ENCODE measurements at places on chromosomes 1 and 21.

- DNase-seq = no peak
Observed at GRCh38 chr1:116345011-116345410, 28.0 kb upstream of the ATP1A1 start.

DNA sequence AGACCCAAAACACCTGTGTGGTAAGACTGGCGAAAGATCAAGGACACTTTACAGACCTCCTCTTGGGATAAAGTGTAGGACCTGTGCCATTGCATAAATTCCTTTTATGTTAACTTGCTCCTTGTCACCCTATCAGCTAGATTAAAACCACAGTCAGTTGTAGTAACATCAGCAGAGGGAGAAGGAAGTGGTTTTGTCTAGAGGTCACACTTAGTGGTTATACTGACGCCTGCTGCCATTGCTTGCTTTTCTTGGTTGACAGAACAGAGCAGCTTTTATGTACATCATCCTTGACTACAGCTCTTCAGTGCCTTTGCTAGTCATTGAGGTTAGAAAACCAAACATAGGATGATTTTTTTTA lies 101.4 kb downstream of the PBX1 start:
- no peak for DNase-seq

- no peak for DNase-seq
Observed at GRCh38 chr1:91778964-91779363, 107.0 kb downstream of the TGFBR3 start.

- no peak for DNase-seq
Observed at GRCh38 chr1:83741348-83741747, 257.6 kb downstream of the TTLL7 start.

DNA sequence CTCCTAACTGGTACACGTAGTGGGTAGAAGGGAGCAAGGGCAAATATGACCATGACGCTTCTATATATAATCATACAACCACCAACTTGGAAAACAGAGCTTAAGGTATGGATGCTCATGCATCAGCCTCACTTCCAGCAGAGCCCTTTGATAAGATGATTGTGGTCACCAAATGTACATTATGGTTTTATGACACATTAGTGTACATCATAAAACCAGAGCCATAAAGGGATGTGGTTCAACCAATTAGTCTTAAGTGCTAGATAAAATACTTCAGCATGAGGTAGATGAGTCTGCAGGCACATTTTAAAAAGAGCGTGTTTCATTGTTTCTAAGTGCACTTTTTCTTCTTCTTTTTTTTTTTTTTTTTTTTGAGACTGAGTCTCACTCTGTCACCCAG lies 43.7 kb downstream of the NIBAN1 start:
- no peak for DNase-seq

DNA sequence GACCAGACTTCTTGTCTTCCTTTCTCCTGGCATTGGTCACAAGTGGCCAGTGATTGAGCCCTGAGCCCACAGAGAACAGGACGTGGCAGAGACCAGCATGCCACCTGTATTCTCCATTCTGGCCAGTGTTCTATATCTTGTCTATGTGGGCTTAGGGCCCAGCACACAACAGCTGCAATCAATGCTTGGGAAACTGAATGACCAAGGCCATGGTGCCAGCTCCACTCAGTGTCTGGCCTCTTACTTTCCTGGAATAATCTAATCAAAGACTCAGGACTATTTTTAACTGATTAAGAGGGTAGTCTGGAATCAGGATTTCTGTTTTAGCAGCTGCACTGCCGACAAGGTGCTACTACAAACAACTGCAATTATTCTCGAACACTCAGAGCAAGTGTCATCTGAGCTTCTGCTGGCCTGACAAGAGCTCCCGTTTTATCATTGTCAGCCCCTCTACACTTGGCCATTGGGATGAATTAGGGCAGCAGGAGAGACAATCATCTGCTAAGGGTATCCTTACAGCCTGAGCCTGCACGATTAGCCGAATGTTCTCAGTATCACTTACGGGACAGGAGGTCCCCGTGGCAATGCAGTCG lies 74.4 kb upstream of the GRIK3 start:
- DNase-seq = no peak

DNA sequence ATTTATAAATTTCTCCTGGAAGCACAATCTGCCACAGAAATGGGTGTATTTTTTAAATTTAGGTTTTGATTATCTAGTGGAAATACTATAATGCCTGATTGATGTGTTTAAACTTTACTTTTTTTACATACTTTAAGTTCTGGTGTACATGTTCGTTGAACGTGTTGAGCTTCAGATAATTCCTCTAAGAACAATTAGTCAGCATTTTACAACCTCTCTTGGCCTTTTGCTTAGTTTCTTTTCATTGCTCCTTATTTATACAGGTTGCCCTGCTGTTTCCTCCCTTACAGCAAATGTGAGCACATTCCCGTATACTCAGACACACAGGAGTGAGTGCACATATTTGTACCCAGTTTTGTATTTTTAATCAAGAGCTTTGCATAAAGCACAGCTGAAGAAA lies 1038.9 kb downstream of the BRINP3 start:
- DNase-seq = no peak

DNA sequence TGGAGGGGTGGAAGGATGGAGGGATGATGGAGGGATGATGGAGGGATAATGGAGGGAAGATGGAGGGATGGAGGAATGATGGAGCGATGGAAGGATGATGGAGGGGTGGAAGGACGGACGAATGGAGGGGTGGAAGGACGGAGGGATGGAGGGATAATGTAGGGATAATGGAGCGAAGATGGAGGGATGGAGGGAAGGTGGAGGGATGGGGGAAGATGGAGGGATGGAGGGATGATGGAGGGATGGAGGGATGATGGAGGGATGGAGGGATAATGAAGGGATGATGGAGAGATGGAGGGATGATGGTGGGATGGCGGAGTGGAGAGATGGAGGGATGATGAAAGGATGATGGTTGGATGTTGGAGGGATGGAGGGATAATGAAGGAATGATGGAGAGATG lies 61.3 kb downstream of the KCNAB2 start:
- DNase-seq = no peak

DNA sequence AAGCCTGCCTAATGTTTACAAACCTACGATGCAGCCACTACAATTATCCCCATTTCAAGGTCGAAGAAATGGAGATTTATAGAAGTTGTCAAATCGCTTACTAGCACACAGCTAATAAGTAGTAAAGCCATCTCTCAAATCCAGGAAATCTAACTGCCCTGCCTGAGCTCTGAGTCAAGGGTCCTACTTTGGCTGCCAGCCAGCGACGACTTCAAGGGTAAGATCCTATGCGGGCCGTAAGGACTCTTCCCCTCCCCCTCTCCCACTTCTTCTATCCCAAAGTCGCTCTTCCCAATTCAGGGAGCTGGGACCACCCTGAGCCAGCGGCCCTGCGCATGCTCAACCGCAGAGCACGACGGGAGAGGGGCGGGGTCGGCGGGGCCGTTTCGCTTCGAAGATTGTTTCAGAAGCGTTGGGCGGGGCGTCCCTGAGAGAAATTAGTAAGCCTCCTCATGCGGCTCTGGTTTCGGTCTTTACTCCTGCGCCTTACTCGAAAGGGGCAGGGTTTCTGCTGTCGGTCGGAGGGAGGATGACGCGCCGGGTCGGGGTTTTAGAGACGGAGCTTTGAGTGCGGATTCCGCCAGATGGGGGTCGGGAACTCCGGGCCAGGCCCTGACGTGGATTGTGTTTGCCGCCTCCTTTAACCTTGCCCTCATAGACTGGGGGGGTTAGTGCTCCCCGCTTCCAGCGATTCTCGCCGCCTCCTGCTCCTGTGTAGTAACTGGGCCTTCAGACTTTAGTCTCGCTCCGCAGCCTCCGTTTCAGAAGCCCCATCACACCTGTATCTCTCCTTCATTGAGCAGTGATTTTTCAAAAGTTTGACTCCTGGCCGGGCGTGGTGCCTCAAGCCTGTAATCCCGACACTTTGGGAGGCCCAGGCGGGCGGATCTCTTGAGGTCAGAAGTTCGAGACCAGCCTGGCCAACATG lies at the start of gene ZMYM1:
Gene ZMYM1, plus strand, starts transcription at position 383 of the 928 bp plus-strand sequence. CDS start 14,603 bp downstream, outside the sequence.
- DNase-seq = peak; percentile 78

DNA sequence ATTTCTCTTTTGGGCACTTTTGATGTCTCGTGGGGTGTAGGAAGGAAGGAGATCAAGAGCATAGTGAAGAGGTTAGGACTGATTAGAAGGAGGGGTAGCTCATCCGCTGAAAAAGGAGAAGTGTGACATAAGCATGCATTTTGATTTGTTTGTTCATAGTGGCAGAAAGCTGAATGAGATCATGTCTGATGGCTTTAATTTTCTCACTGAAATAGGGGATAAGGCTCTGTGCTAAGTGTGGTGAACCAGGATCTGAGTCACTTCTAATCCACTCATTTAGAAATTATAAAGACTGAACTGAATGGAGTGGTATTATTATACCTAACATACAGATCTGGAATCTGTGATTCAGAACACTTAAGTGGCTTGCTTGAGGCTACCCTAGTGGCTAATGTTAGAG lies 344.5 kb downstream of the PDE4B start:
- no peak for DNase-seq

GRCh38 chr21:26546446-26547097 lies 26.5 kb downstream of the CYYR1 start:
- no peak for DNase-seq

DNA sequence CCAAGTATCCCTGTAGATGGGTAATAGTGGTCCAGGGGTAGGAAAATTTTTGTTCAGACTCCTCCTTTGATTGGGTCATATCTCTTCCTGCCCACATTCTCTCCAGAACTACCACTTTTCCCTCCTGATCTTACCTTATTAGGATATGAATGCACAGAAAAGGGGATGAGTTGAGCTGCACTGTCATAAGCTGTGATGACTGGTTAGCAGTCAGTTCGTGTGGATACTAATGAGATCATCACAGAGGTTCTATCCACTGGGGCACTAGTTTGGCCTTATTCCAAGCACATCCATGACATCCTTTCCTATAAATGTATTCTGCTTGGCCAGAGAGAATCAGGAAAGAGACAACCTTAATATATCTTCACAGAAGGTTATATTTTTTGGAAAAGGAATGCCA lies 22.1 kb upstream of the TBX15 start:
- no peak for DNase-seq

GRCh38 chr1:224300346-224300745 lies 29.6 kb downstream of the NVL start:
- no peak for DNase-seq

DNA sequence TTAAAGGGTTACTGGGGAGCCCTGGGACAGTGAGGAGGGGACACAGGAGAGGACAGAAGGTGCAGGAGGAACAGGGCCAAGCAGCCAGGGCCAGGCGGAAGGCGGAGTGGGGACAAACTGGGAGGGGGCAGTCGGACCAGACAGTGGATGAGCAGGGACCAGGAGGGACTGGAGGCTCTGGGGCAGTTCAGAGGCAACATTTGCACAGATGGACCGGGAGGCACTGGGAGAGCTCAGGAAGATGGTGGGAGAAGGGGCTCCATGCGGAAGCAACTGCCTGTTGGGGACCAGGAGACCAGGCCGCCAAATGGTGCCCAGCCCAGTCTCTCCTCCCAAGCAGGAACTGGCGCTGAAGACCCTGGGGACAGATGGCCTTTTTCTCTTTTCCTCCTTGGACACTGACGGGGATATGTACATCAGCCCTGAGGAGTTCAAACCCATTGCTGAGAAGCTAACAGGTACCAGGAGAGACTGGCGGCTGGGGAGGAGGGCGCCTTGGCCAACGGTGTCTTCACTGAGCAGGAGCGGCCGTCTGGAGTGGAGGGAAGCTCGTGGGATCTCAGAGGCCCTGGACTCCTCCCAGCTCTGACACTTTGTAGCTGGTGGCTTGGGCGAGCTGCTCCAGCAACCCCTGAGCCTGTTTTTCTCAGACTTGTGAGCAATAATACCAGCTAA lies 847 bp downstream of the SELENON start:
- DNase-seq = no peak

- peak; percentile 61 for DNase-seq
Observed at GRCh38 chr1:39408641-39409054, 82.8 kb upstream of the BMP8A start.

DNA sequence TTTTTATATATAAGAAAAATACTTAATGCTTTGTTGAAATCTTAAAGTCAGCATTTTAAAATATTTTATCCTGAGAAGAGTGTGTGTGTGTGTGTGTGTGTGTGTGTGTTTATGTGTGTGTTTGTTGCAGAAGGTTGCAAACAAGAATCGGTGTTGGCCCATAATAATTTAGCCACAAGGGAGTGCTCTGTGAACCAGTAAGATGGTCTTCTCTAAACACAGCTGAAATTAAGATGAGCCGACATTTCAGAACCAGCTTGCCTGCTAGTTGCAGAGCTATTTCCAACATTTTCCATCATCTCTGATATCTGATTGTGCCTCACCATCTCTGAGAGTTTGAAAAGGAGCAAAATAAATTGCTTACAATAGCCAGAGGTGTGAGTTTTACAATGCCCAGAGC lies 158.8 kb upstream of the SGIP1 start:
- no peak for DNase-seq

DNA sequence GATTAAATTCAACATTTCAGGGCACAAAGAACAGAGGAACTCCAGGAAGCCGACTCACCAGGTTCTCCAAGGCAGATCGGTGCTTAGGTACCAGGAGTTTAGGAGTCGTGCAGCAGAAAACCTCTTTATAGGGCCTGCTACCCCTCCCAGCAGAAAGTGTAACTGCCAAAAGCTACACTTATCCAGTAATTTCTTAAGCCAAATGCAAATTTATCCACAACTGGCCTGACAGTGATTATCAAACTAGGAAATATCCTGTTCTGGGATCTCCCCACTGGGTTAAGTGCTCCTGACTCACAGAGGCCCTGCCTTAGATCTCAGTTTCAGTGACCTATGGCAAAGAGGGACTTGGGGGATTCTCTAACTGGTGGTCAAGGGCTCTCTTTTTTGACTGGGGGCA lies at the start of gene SPRR2F:
Gene SPRR2F, minus strand, starts transcription at position 101 of the 400 bp plus-strand sequence. CDS start 783 bp downstream, outside the sequence.
- DNase-seq = no peak

DNA sequence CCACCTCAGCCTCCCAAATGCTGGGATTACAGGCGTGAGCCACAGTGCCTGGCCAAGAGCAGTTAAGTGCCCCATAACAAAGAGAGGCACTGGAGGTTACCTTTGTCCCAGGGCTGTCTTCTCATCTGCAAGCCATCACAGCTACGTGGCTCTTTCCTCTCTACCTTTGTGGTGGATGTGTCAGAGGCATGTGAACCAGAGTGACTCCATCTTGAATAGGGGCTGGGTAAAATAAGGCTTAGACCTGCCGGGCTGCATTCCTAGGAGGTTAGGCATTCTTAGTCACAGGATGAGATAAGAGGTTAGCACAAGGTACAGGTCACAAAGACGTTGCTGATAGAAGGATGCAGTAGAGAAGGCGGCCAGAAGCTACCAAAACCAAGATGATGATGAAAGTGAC lies 59.4 kb upstream of the POU2F1 start:
- no peak for DNase-seq

DNA sequence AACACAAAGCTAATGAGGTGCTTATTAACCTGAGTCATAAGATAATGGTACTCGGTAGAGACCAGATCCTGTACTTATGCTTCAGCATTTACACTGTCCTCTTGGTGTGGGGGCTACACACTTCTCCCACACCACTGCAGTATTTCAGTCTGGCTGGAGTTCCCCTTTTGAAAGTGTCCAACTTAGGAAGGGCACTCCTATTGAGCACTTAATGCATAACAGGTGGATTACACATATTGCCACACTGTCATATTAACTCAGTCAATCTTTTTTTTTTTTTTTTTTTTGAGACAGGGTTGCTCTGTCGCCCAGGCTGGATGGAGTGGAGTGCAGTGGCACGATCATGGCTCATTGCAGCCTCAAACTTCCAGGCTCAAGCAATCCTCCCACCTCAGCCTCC lies 1.5 kb downstream of the GPATCH4 start:
- no peak for DNase-seq

All from activated CD8-positive, alpha-beta memory T cell treated with anti-CD3 and anti-CD28 coated beads for 4 hours (primary cell).